Lower lobe of right lung (tissue), 2 donors: ENCODE measurements at places on chromosomes 7 and 10. TPM values are rescaled to one million over a fixed set of nuclear protein-coding genes. Genes with fewer than 3 reads are reported as not detected.
A peak's percentile ranks its signal among the peaks of the same experiment; 100 is the strongest.

WNT16 gene
- not detected for total RNA-seq

DNA sequence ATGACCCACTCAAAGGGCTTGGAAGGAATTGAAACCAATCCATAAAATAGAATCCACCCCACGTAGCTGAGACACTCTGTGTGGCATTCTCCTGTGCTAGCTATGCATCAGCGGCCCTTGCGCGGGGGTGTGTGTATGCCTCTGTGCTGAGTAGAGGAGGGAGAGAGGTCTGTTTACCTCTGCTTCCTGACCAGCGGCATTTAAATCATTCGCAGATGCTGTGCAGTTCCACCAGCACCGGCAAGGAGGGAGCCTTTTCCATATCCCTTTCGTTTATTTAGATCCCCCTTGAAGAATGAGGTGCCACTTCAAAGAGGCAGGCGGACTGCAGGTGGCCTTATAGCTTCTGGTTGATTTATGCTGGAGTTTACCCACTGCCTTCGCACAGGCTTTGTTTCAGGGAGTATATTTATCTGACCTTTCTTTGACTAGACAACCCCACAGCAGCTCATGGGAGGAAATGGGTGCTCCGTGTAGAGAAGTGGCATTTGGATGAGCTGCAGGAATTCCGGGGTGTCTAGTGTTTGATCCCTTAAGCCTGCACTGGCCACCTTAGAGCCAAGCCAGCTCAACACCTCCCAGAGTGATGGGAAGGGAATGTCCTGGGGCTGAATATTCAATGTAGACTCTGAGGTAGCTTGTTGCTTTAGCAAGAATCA is 11.4 kb downstream of the C10orf53 start:
- H3K4me1 ChIP-seq = no peaks in the 10 kb centered on the region
- H3K36me3 ChIP-seq = no peaks in the 10 kb centered on the region
- DNase-seq = no peak
- peaks cover 55% of the 10 kb centered on the region for H3K27me3 ChIP-seq

ZNF786 gene
- 5.4 TPM for total RNA-seq

DNA sequence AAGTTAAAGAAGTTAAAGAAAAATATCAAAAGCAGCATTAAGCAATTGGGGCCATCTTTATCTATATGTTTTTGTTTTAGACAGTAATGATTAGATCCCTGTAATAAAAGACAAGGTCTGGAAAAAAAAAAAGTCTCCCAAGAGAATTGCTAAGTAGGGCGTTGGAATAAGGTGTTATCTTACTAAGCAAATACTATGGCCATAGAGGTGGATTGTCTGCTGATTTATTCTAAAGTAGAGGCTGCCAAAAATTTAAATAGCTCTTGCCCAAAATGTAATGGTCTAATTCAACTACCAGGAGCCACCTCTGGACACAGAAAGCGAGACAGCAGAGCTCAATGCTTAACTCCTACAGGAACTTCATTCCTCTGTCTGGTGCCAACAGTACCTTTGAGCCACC is 71.6 kb downstream of the HERPUD2 start:
- H3K4me1 ChIP-seq = peaks cover 4% of the 10 kb centered on the region
- no peak for DNase-seq
- H3K27me3 ChIP-seq = no peaks in the 10 kb centered on the region

GRCh38 chr7:137135654-137136350 is 207.7 kb downstream of the PTN start:
- no peaks in the 10 kb centered on the region for H3K27me3 ChIP-seq
- H3K36me3 ChIP-seq = no peaks in the 10 kb centered on the region
- no peak overlapping the region for H3K4me3 ChIP-seq
- H3K4me1 ChIP-seq = no peaks in the 10 kb centered on the region
- no peak overlapping the region for H3K27ac ChIP-seq

- peak; percentile 90 for DNase-seq
- peak overlapping the region; percentile 84 for H3K27ac ChIP-seq
- no peaks in the 10 kb centered on the region for H3K27me3 ChIP-seq
- H3K4me1 ChIP-seq = peaks cover 34% of the 10 kb centered on the region
- H3K36me3 ChIP-seq = no peaks in the 10 kb centered on the region
These were observed 15.8 kb upstream of the BNIP3 start for GRCh38 chr10:131997366-131998049.

DNA sequence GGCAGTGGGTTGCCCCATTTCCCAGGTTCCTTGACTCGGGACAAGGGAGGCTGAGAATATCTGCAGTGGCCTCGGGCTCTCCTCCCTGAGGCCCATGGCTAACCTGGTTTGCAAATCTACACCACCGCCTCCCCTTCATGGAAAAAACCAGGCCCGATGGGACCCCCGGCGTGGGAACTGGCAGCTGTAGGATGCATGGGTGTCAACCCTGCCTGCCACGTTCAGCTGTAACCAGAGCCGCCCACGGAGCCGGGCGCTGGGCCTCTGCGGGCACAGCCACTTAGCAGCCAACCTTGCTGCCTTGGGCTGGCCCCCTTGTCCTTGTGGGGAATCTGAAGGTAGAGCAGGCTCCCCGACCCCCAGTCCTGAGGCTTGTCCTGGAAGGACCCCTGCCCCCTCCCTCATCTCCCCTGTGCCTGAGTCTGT is 1.6 kb downstream of the PWWP2B start:
- peaks cover 66% of the 10 kb centered on the region for H3K4me1 ChIP-seq
- peak overlapping the region; percentile 89 for H3K27ac ChIP-seq
- no peaks in the 10 kb centered on the region for H3K36me3 ChIP-seq
- peak; percentile 54 for DNase-seq
- H3K4me3 ChIP-seq = peak overlapping the region; percentile 75

GRCh38 chr10:99521765-99522469 is 10.8 kb upstream of the NKX2-3 start:
- H3K36me3 ChIP-seq = no peaks in the 10 kb centered on the region

EIF3A gene
- 94.7 TPM for total RNA-seq

GRCh38 chr10:3548702-3549101 is 236.3 kb downstream of the KLF6 start:
- H3K36me3 ChIP-seq = no peaks in the 10 kb centered on the region
- H3K27me3 ChIP-seq = no peaks in the 10 kb centered on the region
- no peaks in the 10 kb centered on the region for H3K4me1 ChIP-seq
- H3K27ac ChIP-seq = no peak overlapping the region
- DNase-seq = no peak

GRCh38 chr7:151040616-151041375 is 7.5 kb upstream of the ASIC3 start:
- no peak overlapping the region for H3K4me3 ChIP-seq
- peaks cover 19% of the 10 kb centered on the region for H3K4me1 ChIP-seq
- DNase-seq = no peak
- H3K27ac ChIP-seq = no peak overlapping the region
- H3K36me3 ChIP-seq = peaks cover 46% of the 10 kb centered on the region
- no peaks in the 10 kb centered on the region for H3K27me3 ChIP-seq

GRCh38 chr7:20320786-20321185 is 9.9 kb upstream of the ITGB8 start:
- H3K36me3 ChIP-seq = no peaks in the 10 kb centered on the region
- DNase-seq = no peak
- no peak overlapping the region for H3K27ac ChIP-seq
- no peaks in the 10 kb centered on the region for H3K27me3 ChIP-seq

DNA sequence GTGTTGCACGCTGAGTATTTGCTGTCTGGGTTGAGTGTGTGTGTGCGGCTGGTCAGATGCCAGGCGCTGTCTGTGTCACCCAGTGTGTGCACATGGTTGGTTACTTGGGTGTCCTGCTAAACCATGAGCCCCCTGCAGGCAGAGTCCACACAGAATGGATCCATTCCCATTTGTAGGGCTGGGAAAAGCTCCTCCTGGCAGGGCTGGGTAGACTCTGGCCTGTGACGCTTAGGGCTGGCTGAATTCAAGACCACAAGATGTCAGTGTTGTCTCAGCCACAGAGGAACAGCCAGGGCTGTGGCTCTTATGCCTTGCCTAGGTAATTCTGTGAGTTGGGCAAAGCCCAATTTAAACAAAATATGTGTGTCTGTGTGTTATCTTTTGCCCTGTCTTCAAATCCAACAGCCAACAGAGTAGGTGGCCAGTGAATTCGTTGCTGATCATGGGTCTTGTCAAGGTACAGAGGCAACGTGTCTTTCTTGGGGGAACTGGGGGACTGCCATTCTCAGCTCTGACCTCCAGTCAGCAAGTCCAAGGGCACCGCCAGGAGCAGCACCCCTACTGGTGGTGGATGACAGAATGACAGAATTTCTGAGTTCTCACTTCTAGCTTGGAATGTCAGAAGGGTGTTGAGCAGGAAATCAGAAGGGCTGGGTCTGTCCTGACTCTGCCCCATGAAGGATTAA is 285.1 kb downstream of the CCSER2 start:
- no peaks in the 10 kb centered on the region for H3K4me1 ChIP-seq
- no peak overlapping the region for H3K27ac ChIP-seq
- H3K36me3 ChIP-seq = no peaks in the 10 kb centered on the region
- no peaks in the 10 kb centered on the region for H3K27me3 ChIP-seq
- H3K4me3 ChIP-seq = no peak overlapping the region

- no peaks in the 10 kb centered on the region for H3K27me3 ChIP-seq
- H3K27ac ChIP-seq = no peak overlapping the region
- DNase-seq = no peak
- H3K4me1 ChIP-seq = no peaks in the 10 kb centered on the region
- no peak overlapping the region for H3K4me3 ChIP-seq
These were observed 983.0 kb downstream of the SORCS1 start for GRCh38 chr10:106181501-106181900.

DNA sequence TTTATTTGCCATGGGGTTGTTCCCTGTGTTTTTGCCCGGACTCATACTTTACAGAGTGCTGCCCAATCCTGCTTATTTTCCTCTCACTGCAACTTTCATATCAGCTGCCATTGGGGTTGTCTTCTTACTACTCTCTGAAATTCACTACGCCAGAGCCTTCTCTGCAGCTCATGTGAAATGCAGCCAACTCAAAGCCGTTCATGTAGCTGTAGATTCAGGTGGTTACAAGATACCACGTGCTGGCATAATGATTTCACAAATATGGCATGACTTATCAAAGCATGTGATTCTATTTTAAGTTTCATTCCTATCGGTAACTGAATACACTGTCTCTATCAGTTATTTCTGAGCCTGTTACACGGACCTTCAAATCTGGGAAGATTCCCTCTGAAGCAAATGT is 130.3 kb upstream of the WNT16 start:
- H3K4me3 ChIP-seq = no peak overlapping the region
- DNase-seq = no peak
- H3K36me3 ChIP-seq = no peaks in the 10 kb centered on the region
- H3K4me1 ChIP-seq = no peaks in the 10 kb centered on the region

DNA sequence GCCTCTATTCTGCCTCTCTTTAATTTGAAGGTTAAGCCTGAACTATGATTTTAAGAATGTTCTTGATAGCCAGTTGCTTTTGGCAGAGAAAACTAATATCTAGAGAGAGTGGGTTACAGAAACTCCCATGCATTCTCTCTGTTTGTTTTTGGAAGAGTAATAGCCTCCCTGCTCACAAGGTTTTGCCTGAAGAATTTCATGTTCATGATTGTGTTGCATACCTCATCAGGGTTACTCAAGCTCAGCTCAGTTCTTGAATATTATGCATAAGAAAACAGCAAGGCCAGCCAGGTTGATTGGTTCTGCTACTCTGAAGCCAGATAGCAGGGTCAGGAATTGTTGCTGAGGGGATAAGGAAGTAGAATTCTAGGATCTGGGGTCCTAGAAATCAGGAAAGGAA is 137.4 kb downstream of the MDFIC start:
- H3K4me3 ChIP-seq = no peak overlapping the region
- no peak overlapping the region for H3K27ac ChIP-seq
- H3K27me3 ChIP-seq = no peaks in the 10 kb centered on the region
- no peaks in the 10 kb centered on the region for H3K36me3 ChIP-seq

DNA sequence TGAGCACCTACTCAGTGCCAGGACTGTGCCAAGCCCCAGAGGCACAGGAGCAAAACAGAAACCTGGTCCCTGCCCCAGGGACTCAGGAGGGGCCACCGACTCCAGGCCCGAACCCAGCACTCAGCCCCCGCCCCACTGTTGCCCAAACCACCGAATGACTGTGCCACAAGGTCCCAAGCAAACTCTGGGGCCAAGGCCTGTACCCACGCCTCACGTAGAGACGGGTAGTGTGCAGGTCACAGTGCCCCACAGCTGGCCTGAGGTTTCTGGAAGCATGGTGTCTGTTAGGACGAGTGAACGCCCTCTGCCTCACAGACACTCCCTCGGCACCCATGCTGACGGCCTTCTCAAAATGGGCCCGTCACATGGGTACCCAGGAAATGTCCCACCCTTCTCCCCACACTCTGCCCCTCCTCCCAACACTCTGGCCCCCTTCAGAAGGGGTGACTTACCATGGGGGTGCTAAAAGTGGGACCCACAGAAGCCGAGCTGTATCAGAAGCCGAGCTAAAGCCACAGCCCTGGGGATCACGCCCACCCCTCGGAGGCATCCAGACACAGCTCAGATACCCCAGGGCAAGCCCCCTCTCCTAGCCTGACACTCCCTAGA is 44.2 kb downstream of the CTBP2 start:
- no peaks in the 10 kb centered on the region for H3K36me3 ChIP-seq
- peaks cover 64% of the 10 kb centered on the region for H3K4me1 ChIP-seq
- no peak overlapping the region for H3K4me3 ChIP-seq
- no peaks in the 10 kb centered on the region for H3K27me3 ChIP-seq
- no peak overlapping the region for H3K27ac ChIP-seq

IFIT1B gene
- total RNA-seq = not detected

DNA sequence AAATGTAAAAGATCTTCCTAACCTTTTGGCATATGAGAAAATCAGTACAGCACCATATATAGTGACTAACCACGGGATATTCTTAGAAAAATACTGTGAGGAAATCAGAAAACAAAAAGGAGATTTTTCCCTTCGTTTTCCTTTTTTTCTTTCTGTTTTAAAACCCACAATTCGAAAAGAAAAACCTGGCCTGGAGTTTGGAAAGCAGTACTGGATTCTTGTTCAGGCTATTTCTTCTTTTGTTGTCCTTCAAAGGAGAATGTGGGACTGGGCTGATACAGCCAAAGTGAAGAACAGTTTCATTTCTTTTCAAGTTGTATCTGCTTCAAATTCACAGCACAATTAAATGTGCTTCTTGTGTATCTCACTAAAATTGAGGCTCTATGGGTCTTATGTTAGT is 156.8 kb upstream of the PHYHIPL start:
- no peak overlapping the region for H3K27ac ChIP-seq
- peak overlapping the region; percentile 18 for H3K4me3 ChIP-seq
- no peaks in the 10 kb centered on the region for H3K36me3 ChIP-seq

DNA sequence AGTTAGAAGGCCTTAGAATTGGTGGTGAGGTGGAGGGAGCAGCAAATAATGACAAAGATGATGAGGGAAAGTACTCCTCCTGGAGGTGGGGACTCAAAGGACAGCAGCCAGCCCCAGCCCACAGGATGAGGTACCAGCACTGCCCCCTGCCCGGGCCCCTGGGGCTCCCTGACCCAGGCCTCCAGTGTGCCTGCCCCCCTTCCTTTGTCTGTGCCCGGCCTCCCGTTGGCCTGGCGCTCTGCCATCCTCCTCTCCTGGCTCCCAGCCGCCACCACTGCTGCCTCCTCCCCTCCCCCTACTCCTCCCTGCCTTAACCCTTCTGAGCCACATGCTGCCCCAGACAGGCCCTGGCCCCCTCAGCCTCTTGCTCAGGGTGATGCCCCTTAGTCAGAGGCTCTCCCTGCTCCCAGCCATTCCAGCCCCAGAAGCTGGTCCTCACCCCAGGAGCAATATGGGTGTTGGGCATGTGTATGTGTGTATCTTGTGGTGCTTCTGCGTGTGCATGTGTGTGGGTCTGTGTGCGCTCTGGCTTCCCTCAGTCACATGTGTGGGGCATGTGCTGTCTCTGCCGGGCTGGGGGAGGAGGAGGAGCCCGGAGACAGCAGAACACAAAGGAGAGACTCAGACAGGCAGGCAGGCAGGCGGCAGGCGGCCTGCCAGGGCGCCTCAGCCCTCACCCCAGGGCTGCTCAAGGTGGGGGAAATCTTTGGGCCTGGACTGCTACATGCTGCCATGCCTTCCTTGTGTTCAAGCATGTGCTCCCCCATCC is 2.6 kb downstream of the LDB1 start:
- H3K36me3 ChIP-seq = no peaks in the 10 kb centered on the region
- peak overlapping the region; percentile 80 for H3K4me3 ChIP-seq
- DNase-seq = peak; percentile 86
